ENCODE measurements at places on chromosomes 1 and 21.

DNA sequence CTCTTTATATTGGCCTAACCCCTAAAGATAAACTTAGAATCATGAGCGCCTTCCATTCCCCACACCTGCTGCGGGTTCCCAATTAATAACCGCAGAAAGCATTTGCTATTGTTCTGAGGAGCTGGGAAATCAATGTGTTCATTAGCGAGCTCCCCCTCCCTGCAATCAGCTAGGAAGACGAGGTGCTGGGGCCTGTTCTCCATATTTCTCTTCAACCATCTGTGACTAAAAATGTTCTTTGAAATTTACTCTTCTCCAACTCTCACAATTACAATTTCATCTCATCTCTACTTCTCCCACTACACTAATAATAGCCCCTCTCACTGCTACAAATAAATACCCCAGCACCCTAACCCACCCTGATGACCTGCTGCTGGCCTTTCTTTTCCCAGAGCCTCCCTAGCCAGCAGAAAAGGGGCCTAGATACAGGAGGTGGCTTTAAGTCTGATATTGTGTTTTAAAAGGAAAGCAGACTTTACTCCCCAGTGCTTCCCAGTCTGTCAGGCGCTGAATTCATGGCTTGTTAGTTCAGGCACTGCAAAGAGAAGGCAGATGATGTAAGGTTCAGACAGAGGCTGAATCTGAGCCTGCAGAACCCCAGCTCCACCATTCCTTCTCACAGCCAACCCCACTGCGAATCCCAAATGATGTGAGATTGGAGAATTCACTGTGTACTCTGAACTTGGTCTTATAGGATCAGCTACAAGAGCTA, 477.5 kb upstream of the DAB1 start:
- no peak for DNase-seq

DNA sequence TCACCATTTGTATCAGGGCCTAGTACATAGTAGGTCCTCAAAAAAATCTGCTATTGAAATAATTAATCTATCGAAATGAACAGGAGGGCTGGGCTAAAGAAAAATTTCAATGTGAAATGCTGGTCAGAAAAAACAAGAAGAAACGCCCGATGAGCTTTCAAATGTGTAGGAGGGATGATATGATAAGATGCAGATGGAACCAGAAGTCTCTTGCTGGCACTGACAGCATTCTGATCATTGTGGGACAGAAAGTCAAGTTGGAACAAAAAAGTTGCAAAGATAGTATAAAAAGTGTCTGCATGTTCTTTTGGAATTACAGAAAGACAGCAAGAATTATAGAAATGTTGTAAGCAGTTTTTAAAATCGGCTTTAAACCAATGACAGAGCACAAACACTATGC, 11.1 kb downstream of the G0S2 start:
- no peak for DNase-seq

- no peak for DNase-seq
Measured at GRCh38 chr21:23950344-23950743, 1656.9 kb downstream of the MRPL39 start.

DNA sequence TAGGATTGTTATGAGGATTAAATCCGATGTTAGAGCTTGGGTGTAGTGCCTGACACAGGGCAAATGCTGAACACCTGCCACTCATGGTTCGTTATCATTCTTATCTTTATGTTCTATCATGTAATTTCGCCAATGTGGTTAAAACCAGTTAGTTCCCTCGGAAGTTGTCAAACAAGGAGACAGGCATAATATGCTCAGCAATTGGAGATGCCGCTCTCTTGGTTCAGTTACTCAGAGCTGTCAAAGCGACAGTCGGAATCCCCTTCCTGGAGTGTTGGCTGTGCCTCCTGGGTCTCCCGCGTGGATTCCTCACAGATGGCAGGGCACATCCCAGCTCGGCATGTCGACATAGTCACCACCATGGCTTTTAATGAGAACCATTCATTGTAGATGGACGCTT, 192.2 kb downstream of the ROR1 start:
- no peak for DNase-seq

- no peak for DNase-seq
Measured at GRCh38 chr1:121444096-121444495, 259.3 kb downstream of the SRGAP2C start.

DNA sequence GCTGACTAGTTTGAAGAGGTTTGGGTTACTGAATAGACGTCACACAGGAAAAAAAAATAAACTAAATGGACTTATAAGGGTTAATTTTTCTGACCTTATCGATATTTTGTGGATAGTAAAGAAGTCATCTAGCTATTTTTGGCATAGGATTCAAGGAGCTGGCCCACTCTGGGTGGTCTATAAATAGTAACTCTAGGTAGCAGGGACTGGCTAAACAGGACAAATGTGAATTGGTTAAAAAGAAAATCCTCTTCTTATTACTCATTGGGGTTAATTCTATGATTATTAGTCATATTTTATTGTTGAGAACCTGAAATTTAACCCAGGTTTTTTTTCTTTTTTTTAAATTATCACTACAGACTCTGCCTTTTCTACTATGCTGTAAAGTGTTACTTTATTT, 61.7 kb downstream of the ATF6 start:
- no peak for DNase-seq

GRCh38 chr1:119732465-119733168, 20.9 kb downstream of the PHGDH start:
- DNase-seq = no peak

DNA sequence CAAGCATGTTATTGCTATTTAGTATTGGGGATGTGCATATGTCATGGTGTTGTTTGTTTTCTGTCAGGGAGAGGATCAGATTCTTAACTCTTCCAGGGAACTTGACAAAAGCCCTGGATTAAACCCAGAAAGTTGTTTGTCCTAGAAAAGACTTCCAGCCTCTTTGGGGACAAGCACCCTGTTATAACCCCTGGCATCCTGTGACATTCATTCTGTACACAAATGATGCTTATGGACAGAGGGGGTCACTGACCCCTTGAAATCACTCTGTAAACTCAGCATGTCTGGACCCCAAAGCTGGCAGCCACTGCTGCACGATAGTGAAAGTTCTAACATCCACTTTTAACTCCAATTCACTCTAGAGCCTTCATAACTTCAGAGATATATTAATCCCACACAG, 81.2 kb downstream of the PROX1 start:
- no peak for DNase-seq

DNA sequence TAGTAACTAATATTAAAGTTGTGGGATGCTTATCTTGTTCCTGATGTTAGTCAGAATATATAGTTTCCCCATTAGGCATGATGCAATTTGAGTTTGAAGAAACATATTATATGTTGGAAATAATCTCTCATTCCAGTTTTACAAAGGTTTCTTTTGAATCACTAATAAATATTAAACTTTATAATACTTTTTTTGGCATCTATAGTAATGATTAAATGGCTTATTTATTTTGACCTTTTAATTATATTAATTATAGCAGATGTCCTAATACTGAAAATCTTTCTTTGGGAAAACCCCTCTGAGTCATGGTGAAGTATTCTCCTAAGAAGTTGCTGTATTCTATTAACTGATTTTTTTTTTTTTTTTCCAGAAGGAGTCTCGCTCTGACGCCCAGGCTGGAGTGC, 28.5 kb upstream of the PTGS2 start:
- no peak for DNase-seq

DNA sequence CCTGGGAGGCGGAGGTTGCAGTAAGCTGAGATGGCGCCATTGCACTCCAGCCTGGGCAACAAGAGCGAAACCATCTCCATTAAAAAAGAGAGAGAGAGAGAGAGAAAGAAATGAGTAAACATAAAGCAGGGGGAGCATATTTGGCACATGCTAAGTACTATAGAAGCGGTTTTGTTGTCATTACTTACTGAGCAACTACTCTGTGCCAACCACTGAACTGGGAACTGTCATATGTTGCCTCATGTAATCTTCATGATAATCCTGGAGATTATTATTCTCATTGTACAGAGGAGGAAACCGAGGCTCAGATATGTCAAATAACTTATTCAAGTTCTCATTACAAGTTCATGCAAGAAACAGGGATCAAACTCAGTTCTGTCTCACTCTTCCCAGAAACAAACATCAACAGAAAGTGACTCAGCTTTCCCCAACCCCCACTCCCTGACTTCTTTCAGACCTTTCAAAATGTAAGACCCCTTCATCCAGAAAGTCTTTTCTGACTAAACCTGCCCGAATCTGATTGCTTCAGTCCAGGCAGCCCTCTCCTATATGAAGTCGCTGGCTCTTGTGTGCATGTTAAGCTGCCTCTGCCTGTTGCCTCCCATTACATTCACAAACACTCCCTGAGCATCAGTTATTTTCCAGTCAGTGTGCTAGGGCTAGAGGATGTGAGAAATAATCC, 23.5 kb downstream of the LAMB3 start:
- DNase-seq = no peak

GRCh38 chr1:155192346-155193274, 15.1 kb downstream of the THBS3 start:
- peak; percentile 67 for DNase-seq

- no peak for DNase-seq
Measured at GRCh38 chr1:234874291-234875288, 254.0 kb downstream of the TOMM20 start.

GRCh38 chr1:232213928-232214327, 416.0 kb downstream of the SIPA1L2 start:
- no peak for DNase-seq
